ENCODE measurements at places on chromosomes 3 and 15.
A peak's percentile ranks its signal among the peaks of the same experiment; 100 is the strongest.

DNA sequence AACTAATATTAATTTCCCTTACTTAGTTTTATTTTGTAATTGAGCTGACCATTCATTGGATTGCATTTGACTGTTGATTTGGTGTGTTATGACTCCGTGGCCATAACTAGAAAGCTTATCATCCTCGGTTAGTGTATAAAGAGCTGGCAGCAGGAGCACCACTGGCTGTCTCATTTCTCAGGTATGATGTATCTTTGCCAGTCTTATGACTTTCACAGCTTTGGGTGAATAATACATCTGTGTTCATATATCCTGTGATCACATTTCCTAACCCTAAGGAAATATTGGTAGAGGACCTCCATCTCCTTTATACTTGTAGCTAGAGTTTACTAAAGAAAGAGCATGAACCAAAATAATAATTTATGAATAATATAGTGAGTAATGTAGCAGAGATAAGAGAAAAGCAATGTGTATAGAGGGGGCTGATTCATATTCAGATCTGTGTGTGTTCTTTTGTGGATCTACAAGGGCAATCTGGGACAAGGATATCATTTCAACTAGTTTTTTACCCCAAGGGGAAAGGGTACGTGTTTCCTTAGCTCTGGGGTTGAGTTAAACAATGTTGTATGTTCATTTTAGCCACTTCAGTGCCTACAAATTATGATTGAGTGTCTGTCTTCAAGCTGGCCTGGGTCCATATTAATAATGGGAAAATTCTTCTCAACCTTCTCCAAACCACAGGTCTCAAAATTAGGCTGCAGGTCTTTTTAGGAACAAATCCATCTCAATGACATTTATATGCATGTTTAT is 901.7 kb downstream of the NTRK3 start:
- DNase-seq = no peak

DNA sequence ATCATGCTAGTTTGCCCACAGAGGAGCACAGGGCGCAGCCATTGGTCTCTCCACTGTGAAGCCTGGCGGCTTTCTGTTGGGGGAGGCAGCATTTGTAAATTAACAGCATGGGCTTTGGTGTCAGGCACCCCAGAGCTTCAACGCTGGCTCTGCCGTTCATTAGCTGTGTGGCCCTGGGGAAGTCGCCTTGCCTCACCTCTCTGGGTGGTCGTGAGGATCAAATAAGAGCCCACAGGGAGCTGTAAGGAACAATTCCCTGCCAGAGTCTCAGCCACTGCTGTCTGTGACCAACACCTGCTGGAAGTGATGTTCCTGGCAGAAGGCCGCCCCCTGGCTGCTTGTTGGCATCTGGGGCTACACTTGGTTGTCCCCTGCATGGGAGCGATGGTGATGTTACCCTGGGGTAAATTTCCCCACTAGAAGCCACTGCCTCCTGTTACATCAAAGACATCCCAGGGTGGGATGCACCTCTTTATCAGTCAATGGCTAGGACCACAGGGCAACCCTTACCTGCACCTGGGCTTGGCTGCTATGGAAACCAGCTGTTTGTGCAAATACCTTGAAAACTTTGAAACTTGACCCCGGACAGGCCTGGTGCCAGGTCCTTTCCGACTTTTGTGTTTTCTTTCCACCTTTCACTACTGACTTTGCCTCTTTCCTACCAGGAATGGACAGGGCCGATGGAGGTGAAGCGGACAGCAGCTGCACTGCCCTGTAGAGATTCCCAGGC is 36.9 kb downstream of the DNASE1L3 start:
- DNase-seq = peak; percentile 44

DNA sequence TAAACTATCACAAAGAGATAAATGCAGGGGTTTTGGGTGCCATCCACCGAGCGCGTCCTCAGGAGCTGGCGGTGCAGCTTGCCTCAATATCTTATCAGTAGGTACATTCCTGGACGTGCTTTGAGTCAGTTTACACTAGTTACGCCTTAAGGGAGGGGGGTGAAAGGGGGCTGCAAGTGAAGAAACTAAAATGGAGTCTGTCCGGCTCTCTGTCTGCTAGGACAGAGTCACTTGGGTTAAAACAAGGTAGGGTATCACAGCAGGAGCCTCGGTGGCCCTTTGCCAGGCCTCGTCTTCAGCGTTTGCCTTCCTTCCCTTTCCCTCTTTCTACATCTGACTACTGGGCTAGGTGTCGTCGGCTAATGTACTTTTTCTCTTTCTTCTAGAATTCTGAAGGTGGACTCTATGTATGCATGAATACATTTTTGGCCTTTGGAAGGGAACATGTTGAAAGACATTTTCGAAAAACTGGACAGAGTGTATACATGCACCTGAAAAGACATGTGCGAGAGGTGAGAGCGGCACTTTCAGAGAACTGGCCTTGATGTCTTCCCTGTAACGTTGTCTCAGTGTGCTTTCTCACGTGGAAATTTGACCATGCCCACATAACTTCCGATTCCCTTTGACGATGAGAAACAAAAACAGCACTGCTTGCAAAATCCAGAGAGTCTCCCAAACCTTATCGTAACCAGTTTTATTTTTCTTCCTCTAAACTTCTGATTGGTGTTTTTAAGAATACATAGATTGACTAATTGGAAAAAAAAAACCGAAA is 28.8 kb downstream of the USP13 start:
- DNase-seq = no peak

- DNase-seq = no peak
Measured at GRCh38 chr3:149621218-149622005, 36.4 kb downstream of the WWTR1 start.

DNA sequence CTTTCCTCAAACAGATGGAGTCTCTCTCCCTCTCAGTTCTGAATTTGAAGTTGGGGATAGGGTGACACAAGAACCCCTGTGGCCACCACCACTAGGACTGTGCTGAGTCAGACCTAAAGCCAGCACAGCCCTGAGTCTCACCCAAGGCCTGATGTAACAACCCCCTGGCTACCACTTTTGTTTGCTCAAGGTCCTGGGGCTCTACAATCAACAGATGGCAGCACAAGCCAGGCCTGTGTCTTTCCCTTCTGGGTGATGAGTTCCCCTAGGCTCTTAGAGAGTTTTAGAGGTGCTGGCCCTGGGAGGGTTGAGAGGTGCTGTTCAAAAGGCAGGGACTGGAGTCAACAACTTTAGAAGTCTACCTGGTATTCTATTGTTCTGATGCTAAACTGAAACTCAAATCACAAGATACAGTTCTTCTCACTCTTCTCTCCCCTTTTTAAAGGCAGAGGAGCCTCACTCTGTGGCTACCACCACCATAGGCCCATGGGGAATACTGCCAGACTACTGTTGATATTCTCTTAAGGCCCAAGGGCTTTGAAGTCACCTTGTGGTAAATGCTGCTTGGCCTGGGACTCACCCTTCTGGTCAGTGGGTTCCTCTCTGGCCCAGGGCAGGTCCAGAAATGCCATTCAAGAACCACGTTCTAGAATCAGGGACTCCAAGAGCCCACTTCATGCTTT is 6.5 kb downstream of the OR5K4 start:
- no peak for DNase-seq

GRCh38 chr15:73965094-73965757 is 26.9 kb downstream of the STOML1 start:
- peak; percentile 39 for DNase-seq

DNA sequence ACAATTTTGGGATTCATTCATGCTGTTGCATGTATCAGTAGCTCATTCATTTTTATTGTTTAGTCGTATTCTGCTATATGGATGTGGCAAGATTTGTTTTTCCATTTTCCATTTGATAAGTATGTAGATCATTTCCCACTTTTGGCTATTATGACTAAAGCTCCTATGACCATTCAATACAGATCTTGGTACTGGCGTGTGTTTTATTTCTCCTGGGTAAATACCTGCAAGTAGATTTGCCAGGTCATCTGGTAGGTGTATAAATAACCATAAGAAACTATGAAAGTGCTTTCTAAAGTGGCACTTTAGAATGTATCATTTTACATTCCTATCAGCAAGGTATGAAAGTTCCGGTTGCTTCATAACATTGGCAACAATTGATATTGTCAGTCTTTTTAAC is 124.6 kb downstream of the TNIK start:
- DNase-seq = no peak

DNA sequence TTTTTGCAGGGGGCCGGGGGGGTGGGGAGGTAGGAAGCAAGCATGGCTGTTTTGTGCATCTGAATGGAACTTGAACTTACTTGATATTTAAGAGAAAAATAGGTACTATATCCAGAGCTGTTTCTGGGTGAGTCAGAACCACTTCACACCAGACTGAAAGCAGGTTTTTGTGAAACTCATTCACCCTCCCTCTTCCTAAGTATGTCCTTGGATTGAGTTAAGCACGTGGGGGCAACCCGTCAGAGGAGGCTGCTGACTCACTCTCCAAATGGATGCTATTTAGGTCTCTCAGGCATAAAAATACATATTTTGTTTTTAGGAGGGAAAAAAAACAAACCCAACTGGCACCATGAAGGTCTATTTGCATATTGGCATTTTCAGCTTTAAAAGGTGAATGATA is 270.3 kb downstream of the RYR3 start:
- no peak for DNase-seq

- peak; percentile 59 for DNase-seq
Measured at GRCh38 chr15:58038426-58039078, 27.0 kb downstream of the ALDH1A2 start.

- DNase-seq = no peak
Measured at GRCh38 chr15:52290800-52291199, 4.8 kb downstream of the MYO5C start.

DNA sequence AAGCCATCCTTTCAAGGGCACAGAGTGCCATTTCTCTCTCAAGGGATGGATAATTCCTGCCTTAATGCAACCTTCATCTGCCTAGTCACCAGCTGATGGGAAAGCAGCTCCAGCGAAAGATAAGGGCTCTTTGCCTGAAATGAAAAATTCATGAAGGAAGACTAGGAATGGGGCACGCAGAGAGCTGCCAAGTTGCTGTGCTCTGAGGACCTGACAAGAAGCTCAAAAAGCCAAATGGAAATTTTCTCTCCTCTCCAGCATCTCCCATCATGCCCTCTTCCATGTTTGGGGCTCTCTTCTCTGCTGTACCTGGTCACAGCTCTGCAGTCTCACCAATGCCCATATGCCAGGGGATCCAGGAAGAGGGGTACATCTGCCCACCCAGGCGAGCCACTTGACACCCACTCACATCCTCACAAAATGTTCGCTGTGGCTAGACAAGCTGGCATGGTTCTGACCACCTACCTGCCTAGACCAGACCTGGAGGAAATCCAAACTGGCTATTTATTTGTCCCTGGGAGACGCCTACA is 29.3 kb upstream of the ABHD2 start:
- DNase-seq = no peak

DNA sequence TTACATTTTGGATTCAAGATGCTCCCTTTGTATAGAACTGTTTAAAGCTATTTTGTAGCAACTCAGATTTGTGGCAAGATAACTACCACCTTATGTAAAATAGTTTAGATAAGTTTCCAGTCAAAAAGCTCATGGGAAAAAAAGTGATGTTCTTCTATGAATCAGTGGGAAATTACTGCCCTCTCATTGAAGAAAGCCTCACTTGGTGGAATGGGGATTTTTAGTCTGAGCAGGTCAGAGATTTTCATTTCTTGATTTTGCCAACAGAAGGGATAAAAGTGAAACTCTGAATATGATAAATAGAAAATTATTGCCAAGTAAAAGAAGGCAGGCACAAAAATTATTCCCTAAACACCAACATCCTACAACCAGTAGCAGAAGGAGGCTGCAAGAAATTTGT is 25.8 kb upstream of the CSTA start:
- no peak for DNase-seq

GRCh38 chr3:112667599-112667998 is 26.7 kb upstream of the CCDC80 start:
- DNase-seq = no peak

- no peak for DNase-seq
Measured at GRCh38 chr3:14716591-14716990, 41.6 kb downstream of the C3orf20 start.

Data from NCI-H1417 (cell line).